HuH-7.5 (cell line): ENCODE measurements at places on chromosomes 2 and 18.

- peak; percentile 36 for DNase-seq
Observed at GRCh38 chr2:37671009-37671815, at the start of gene CDC42EP3. Gene CDC42EP3, minus strand, starts transcription at chr2:37671642. Its CDS starts 25,055 bp downstream, at chr2:37646587.

- no peak for DNase-seq
Observed at GRCh38 chr2:155645791-155646190, 686.7 kb downstream of the NR4A2 start.

- DNase-seq, result no peak
Observed at GRCh38 chr2:61911510-61911909, 6.0 kb downstream of the COMMD1 start.

GRCh38 chr2:179285060-179285459 lies 20.4 kb upstream of the SESTD1 start:
- no peak for DNase-seq

- DNase-seq, result no peak
Observed at GRCh38 chr2:138012082-138012481, 47.8 kb downstream of the HNMT start.

GRCh38 chr2:86371527-86371926 lies 34.1 kb upstream of the REEP1 start:
- no peak for DNase-seq

DNA sequence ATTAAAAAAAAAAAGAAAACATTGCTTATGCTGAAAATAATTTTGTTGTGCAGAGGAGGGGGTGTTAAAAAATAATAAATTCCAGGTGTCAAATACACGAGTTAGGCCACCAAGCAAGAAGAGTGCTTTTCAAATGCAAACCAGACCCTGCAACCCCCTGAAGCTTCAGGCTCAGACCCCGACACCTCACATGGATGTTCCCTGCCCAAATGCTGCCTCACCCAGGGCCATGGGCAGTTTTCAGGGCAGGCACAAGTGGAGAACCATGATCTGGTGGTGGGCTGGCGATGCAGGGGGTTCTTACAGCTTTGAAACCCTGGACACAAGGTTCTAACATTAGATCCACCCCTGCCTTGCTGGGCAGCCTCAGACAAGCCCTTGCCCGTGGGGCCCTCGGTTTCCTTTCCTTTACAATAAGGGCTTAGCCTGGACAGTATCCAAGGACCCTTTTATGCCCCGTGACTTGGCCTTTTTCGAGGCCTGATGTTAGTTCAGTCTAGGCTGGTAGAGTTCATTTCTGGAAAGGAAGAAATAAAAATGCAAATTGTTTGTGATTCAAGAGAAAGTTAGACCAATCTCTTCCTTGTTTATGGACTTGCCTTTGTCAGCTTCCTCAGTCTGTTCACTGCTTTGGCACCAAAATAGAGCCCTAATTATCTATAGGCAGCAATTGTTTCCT lies 168.7 kb downstream of the DDX1 start:
- DNase-seq, result no peak

- no peak for DNase-seq
Observed at GRCh38 chr2:237866101-237866621, 6.7 kb downstream of the RAMP1 start.

DNA sequence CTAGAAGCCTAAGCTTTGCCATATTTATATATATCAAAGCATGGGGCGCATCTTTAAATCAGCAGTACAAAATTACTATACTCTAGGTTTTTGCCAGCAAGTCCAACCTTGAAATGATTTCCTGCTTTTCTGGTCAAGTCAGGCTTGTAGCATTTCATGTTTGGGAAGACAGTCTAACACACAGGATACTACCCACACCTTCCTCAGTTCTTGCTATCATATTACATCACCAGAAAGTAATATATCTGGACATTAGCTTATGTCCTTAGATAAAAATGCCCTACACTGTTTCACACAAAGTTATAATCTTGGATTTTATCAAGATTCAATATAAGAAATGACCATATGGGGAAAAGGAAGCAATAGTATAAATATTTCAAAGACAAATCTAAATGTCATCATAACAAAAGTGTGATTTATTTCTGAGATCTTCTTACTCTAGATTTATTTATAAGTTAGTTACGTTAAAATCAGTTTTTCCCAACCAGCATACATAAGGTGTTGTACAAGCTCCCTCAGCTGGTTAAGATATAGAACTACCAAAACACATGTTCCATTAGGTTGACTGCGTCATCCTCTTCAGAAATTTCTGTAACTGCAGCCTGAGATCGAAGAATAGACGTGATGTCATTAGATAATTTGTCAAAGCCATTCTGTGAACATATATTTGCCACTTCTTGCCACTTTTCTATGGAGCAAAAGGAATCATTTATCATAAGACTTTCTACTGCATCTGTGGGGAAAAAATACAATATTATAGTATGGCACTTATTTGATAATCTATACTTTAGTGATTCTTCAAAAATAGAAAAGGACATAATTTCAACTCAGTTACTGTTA lies 56.6 kb downstream of the CLHC1 start:
- peak; percentile 40 for DNase-seq

- DNase-seq, result no peak
Observed at GRCh38 chr2:35496022-35496421, 859.6 kb upstream of the CRIM1 start.

DNA sequence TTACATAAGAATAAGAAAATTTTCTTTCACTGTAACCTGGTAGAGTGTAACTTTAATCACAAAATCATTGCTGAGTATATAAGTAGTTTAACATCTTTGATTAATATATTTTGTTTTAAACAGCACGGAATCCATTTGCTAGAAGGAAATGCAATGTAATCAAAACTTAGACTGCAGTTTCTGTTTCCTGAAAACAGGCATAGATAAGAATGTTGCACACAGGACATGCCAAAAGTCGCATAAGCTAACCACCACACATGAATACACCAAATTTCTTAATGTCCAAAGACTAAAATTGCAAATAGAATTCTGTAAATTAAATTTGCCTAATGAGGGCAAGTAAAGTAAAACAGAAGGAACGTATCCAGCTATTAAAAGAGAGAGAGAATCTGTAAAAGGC lies 51.0 kb upstream of the SERPINB2 start:
- DNase-seq, result no peak
